Mesendoderm (in vitro differentiated cells): ENCODE measurements at places on chromosomes 5 and 9.

- DNase-seq = no peak
Measured at GRCh38 chr9:19771446-19771845, 17.4 kb downstream of the SLC24A2 start.

DNA sequence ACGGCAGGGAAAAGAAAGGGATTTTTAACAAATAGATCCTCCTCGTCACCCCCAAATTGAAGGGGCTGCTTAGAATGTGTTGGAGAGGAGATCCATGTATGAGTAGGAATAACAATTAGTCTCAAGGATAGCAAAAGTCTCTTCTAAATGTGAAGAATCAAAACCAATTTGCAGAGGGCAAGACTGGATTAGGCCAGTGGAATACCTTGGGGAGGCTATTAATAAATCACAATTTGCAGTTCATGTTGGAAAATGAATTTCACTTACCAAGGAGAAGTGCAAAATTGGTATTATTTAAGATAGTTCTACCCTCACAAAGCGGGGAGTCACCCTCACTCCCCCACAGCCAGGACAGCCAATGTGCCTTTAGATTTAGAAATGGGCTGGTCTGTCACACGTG is 299.8 kb upstream of the SLC30A5 start:
- no peak for DNase-seq

GRCh38 chr5:72723581-72723980 is 92.9 kb upstream of the TNPO1 start:
- no peak for DNase-seq

DNA sequence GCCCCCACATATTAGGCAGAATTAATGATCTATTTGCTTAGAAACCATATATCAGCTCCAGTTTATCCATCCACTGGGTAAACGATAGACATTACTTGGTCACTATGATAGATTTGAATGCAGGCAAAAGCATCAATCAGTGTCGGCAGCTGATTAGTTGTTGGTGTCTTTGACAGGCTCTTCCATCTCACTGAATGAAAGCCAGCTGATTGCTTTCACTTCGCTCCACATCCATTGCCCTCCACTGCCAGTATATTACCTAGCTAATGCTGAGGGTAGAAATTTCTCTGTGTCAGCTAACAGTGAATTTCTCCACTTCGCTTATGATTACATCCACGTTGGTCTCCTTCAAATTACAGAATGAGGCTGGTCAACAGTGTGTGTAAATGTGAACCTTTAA is 821.3 kb upstream of the TYRP1 start:
- DNase-seq = no peak

DNA sequence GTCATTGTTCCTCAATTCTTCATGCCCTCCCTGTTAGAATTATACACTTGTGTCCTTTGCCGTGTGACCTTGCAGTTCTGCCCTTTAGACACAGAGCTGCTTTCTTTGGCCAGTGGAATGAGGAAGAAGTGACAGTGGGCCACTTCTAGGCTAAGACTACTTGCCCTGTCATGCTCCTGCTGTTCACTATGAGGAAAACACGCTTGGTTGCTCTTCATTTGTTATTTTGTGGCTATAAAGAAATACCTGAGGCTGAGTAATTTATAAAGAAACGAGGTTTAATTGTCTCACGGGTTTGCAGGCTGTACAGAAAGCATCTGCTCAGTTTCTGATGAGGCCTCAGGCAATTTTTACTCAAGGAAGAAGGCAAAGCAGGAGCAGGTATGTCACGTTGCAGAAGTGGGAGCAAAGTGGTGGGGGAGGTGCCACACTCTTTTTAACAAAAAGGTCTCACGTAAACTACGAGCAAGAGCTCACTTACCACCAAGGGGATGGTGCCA is 279.1 kb upstream of the DMAC1 start:
- DNase-seq = no peak

DNA sequence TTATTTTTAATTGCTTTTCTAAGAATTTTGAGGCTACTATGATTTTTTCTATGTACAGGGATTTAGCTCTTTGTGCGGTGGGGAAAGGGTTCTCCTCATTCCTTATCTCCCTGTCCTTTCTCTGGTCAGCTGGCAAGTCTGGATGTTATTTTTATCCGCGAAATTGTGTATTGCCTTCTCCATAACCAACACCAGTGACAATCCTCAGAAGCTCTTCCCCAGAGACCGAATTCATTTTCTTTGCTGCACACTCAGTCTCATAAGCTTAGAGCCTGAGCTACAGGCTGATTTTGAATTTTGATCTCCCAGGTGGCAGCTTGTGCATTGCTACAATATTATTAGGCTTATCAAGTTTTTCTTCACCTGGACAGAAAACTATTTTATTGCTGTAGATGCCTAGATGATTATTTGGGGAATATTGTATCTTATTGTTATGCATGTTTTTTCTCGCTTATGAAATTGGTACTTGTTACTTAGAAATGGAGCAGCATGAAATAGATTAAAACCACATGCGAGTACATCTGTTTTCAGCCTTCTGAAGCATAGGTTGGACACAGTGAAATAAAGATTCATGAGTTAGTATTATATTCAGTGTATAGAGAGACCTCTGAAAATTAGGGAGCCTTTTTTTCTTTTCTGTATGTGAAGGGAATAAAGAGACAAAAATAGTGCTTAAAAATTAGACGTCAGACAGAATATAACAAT is 27.3 kb downstream of the CPEB4 start:
- DNase-seq = no peak
